ENCODE measurements at places on chromosomes 1 and 21.
A peak's percentile ranks its signal among the peaks of the same experiment; 100 is the strongest.

DNA sequence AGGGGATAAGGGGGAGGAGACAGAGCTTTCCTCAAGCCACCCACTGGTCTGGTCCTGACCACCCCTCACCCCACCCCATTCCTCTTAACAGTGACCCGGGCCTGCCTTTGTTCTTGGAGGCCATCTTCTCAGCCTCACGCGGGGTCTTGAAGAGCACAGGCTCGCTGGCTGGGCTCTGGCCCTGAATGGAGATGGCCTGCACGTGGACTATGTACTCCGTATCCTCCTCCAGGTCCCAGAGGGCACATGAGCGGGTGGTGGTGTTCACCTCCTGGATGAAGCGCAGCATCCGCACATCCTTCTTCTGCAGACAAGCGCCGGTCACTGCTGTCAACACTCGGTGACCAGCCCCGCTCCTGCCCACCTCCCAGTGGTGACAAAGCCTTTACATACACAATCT lies 2.6 kb downstream of the FNDC5 start:
- DNase-seq, result no peak

GRCh38 chr1:231153726-231154125 lies 8.1 kb upstream of the TRIM67 start:
- no peak for DNase-seq

- peak; percentile 76 for DNase-seq
Observed at GRCh38 chr1:198079432-198079951, 77.3 kb upstream of the NEK7 start.

GRCh38 chr1:157955857-157956256 lies 37.6 kb upstream of the KIRREL1 start:
- DNase-seq, result peak; percentile 12

- DNase-seq, result no peak
Observed at GRCh38 chr1:58116284-58116683, 430.2 kb downstream of the OMA1 start.

DNA sequence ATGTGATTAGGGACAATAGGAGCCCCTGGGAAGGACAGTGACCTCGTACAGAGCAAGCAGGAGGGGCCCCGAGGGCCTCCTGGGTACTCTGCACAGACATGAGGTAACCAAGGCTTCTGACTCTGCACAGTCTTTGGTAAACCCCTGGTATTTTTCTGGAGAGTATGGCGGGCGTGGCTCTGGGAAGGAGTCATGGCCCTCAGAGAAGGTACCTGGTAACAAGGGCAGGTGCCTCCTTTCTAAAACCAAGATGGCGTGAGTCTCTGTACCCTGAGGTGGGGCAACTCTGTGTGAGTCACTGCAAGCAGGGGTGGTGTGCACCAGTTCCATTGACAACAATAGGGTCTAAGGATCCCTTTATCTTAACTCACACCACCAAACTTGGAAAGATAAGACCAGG lies 39.9 kb upstream of the SLC19A1 start:
- DNase-seq, result no peak

DNA sequence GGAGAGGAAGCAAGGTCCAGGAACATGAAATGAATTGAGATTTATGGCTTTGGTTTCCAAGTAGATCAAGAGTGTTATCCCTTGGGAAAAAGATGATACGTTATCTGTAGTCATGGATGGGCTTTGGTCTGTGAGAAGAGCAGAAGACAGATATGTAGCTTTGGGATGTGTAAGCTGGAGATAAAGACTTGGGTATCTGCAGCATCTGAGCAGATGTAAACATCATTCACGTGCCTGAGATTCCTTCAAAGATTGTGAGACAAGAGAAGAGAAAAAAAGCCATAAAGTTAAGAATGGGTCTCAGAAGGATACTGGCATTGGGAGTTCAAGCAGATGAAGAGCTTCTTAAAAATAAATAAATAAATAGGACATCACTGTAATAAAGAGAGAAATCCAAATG lies 217.8 kb downstream of the PTPRC start:
- DNase-seq, result no peak

GRCh38 chr1:216183007-216183406 lies 240.2 kb downstream of the USH2A start:
- no peak for DNase-seq

DNA sequence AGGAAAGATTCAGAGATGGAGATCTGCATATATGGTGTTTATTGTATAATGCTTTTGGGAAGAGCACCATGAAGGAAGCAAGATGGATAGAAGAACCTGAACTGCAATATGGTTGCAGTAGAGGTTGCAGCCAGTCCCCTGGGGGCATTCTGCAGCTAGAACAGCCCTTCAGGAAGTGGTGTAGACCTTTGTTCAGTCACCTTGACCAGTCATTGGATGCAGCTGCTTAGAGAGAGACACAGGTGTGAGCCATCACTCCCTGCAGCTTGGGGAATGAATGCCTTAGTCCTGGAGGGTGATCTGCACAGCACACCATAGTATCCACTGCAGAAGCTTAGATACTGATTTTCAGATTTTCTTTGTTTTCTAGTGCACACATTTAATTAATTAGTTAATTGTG lies 42.3 kb downstream of the NEK7 start:
- no peak for DNase-seq

DNA sequence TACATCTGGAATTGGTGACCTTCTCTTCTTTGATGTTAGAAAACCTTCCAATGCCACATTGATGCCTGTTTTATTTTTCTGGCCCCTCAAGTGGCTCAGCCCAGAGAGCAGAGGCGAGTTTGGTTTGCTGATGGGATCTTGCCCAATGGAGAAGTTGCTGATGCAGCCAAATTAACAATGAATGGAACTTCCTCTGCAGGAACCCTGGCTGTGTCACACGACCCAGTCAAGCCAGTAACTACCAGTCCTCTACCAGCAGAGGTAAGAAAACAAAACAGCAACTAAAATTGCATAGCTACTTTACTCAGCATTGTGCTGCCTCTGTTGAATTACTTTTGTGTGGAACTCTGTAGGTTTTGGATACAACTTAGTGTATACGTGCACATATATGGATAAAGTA lies 97.6 kb downstream of the CC2D1B start:
- DNase-seq, result no peak

DNA sequence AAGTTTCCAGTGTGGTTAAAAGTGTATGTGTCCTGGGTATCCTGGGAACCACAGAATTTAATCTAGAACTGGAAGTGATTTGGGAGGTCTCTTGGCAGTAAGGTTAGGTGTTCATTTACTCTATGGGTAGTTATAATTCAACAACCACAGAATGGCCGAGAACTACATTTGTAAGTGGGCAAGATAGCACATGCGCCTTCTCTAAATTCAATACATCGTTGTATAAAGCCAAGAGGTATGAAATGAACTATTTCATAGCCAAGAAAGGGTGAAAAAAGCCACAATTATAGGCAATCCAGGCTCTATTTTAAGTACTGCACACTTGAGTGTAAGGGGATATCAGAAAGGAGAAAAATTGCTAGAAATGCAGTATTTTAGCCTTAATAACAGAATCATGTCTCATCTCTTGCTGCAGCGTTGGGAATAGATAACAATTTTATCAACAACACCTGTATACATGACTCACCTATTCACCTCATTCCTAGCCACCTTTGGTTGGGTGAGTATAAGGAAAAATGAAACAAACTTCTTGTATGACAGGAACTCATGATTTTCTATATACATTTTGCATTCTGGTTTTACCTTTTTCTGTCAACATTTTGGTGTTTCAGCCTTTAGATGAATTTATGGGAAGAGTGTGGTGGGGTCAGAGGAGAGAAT lies 4.5 kb downstream of the SDCCAG8 start:
- DNase-seq, result no peak

- DNase-seq, result no peak
Observed at GRCh38 chr1:151327903-151328674, 873 bp upstream of the PI4KB start.

DNA sequence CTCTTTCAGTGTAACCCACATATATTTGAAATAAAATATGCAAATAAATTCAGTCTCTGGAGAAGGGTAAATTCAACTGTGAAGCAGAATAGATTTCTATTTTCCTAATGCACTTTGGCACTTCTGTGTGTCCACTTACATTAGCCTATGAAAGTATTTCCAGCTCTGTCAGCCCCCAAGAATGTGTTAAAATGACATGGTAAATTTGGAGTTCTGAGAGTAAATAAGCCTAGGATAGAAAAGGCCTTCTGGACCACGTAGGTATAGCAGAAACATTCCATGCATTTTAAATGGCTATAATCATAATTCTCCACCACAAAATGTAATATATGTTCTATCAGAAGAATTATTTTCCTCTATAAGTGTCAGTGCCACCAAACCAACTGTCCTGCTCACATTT lies 276.2 kb downstream of the NEGR1 start:
- no peak for DNase-seq

DNA sequence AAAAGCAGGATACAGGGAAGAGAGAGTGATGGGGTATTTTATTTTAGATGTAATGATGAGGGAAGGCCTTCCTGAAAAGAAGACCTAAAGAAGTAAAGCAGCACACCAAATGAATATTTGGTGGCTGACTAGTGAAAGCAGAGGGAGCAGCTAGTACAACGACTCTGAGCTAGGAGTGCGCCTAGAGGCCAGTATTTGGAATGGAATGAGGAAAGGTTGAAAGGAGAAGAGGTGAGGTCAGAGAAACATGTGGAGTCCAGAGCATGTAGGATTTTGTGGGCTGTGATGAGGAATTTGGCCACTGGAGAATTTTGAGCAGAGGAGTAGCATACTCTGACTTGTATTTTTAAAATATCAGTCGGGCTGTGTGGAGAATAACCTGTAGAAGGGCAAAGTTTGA lies 11.8 kb upstream of the RPL5 start:
- DNase-seq, result no peak

- peak; percentile 20 for DNase-seq
Observed at GRCh38 chr1:192489047-192489446, 86.5 kb upstream of the RGS1 start.

GRCh38 chr1:41583658-41584547 lies 99.4 kb upstream of the EDN2 start:
- DNase-seq, result no peak

DNA sequence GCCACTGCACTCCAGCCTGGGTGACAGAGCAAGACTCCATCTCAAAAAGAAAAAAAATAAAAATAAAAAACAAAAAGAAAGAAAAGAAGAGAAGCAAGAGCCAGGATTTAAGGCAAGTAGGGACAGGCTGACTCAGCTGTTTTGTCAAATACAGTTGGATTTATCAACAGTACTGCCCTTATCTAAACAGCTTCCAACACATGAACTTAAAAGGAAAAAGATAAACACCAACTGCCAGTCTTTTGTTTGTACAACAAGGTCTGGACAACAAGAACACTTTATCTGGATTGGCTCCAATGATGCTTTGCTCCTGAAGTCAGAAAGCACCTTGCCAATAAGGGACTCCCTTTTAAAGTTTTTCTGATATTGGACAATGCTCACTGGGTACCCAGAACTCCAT lies 886.0 kb downstream of the ADGRL2 start:
- DNase-seq, result no peak

DNA sequence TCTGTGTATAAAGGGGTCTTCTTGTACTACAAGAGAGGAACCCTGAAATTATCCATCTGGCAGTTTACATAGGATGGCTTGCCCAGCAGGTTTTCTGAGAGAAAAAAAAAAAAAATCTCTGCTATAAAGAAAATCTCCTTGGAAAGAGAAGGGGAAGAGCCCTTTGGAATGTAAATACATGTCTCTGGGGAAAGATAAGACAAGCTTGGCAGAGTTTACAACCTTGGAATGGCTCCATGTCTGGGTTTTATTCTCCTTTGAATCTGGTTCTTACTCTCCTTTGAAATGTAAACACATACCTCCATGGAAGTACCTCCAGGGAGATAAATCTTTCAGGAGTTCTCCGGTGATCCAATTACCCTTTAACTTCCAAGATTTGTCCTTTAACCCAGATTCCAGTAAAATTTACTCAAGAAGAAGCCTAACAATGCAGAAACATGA lies 45.1 kb upstream of the DNAH14 start:
- DNase-seq, result no peak

DNA sequence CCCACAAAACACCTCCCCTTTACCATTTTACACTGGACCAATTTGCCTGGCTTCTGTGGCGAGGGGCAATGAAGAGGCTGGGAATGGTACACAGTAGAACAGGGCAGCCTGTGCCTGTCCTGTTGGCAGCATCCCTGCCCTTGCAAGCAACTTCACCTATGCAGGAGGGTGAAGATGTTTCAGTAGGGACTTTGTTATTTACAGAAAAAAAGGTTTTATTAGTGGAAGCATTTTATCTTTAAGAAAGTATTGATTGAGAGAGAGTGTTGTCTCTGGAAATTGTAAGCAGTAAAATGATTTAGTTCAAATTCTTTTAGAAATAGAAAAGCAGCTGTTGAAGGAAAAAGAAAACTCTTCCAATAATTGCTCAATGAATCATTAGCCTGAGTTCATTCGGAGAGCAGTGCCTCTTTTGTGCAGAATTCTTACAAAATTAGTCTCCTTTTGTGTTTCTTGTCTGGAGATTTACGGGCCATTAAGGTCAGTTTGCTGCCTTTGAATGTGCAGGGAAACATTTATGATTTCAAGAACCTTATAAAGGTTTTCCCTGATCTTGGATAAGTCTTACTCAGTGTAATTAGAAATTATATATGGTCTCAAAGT lies 49.1 kb downstream of the HHAT start:
- no peak for DNase-seq

- no peak for DNase-seq
Observed at GRCh38 chr1:109894823-109895719, 15.6 kb upstream of the CSF1 start.

DNA sequence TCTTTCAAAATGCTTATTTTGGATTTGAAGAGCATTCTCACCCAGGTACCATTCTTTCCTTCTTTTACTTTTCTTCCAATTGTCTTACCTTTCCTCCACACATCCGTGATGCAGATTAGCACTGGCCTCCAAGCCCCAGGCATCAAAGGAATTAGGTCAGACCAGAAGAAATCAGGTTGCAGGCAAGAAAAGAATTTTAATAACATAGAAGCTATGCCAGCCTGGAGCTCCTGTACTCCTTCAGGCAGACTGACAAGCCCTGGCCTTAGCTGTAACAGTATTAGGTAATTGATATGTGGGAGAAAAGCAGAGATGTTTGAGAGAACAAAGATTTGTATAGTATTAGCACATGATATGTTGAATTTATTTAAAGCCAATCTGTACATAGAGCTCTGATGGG lies 390.4 kb upstream of the ADGRL2 start:
- DNase-seq, result no peak

DNA sequence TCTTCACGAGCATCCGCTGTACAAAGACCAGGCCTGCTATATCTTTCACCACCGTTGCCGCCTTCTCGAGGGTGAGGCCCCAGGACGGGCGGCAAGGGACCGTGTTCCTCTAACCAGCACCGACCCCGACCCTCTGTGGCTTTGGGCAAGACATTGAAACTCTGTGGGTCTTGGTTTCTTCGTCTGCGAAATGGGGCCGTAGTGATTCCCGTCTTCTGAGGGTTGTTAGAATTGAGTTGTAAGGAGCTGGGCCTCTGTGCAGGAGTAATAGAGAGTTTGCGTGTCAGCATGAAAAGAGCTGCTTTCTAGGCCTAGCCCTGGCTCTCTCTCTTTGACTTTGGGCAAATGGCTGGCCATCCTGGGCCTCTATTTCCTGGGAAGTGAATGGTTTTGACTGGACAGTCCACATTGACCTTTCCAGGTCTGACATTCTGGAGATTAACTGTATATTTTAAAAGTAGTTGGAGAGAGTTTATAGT lies 591 bp downstream of the MRPL37 start:
- no peak for DNase-seq

All from common myeloid progenitor, CD34-positive (primary cell).